ENCODE measurements at places on chromosomes 5 and 9.

GRCh38 chr9:94826644-94827410, 100.3 kb downstream of the AOPEP start:
- H3K36me3 ChIP-seq = no peaks in the 10 kb centered on the region

DNA sequence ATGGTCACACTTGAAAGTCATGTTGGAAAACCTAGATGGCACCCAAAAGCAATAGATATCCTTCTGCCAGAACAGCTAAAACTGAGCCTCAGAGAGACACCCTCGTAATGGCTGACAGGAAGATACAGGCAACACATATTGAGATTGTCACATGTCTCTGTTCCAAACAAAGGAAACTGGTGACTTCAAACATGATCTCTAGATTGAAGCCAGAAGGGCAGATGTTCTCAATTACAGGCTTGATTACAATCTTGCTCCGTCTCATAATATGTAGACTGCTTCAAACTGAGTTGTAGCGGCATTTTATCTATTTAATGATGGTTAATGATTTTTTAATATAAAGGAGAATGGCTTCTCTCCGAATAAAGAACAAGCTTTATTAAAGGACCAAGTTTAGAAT, 774.3 kb downstream of the KCTD16 start:
- H3K4me3 ChIP-seq = no peak overlapping the region
- no peaks in the 10 kb centered on the region for H3K27me3 ChIP-seq
- no peaks in the 10 kb centered on the region for H3K4me1 ChIP-seq
- no peak overlapping the region for H3K27ac ChIP-seq
- no peak for DNase-seq
- H3K36me3 ChIP-seq = no peaks in the 10 kb centered on the region

DNA sequence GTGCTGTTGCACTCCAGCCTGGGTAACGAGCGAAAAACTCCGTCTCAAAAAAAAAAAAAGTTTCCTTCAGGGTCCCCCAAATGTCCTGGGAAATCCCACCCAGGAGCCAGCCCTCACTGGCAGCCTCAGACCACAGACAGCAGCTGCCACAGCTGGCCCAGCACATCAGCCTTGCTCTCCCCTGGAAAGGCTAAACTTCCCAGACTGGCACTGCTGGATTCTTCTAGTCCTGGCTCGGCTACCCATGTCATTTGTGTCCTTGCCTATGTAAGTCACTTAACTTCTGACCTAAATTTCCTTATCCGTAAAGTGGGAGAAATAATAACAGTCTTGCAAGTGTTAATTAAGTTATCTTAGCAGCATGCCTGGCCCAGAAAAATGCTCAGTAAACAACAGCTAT, 8.6 kb upstream of the PRRC2B start:
- no peaks in the 10 kb centered on the region for H3K36me3 ChIP-seq
- no peaks in the 10 kb centered on the region for H3K4me1 ChIP-seq
- no peak for DNase-seq
- no peak overlapping the region for H3K4me3 ChIP-seq
- no peaks in the 10 kb centered on the region for H3K27me3 ChIP-seq
- no peak overlapping the region for H3K27ac ChIP-seq

GRCh38 chr5:93724791-93725190, 16.6 kb downstream of the POU5F2 start:
- no peak overlapping the region for H3K4me3 ChIP-seq
- H3K4me1 ChIP-seq = no peaks in the 10 kb centered on the region
- no peaks in the 10 kb centered on the region for H3K27me3 ChIP-seq
- H3K27ac ChIP-seq = no peak overlapping the region
- no peaks in the 10 kb centered on the region for H3K36me3 ChIP-seq

- no peak for DNase-seq
- H3K27ac ChIP-seq = no peak overlapping the region
- no peaks in the 10 kb centered on the region for H3K27me3 ChIP-seq
- no peaks in the 10 kb centered on the region for H3K36me3 ChIP-seq
Measured at GRCh38 chr9:112015149-112015548, 118.5 kb downstream of the UGCG start.

GRCh38 chr5:138807182-138807581, 54.0 kb downstream of the CTNNA1 start:
- H3K36me3 ChIP-seq = no peaks in the 10 kb centered on the region
- no peak overlapping the region for H3K4me3 ChIP-seq
- no peak for DNase-seq
- H3K27me3 ChIP-seq = no peaks in the 10 kb centered on the region
- no peaks in the 10 kb centered on the region for H3K4me1 ChIP-seq
- no peak overlapping the region for H3K27ac ChIP-seq

GRCh38 chr5:16507716-16508115, 42.1 kb upstream of the ZNF622 start:
- no peaks in the 10 kb centered on the region for H3K36me3 ChIP-seq
- no peak for DNase-seq
- no peaks in the 10 kb centered on the region for H3K27me3 ChIP-seq
- peaks cover 5% of the 10 kb centered on the region for H3K4me1 ChIP-seq
- no peak overlapping the region for H3K27ac ChIP-seq

DNA sequence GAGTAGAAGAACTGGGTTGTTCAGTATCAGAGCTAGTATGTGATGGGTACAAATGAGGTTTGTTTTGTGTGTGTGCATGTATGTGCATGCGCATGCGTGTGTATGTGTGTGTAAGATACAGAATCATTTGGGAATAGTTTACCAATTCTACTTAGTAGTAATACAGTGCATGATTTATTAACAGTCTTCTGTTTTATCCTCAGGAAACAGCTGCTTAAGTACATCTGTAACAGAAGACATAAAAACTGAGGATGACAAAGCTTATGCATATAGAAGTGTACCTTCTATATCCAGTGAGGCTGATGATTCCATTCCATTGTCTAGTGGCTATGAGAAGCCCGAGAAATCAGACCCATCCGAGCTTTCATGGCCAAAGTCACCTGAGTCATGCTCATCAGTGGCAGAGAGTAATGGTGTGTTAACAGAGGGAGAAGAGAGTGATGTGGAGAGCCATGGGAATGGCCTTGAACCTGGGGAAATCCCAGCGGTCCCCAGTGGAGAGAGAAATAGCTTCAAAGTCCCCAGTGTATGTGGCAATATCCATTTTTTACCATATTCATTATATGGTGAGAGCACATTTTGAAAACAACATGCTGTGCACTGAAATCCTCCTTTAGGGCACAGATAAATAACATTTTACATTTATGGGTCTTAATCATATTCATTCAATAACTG, 228.5 kb downstream of the KDM4C start:
- no peaks in the 10 kb centered on the region for H3K4me1 ChIP-seq
- H3K27me3 ChIP-seq = no peaks in the 10 kb centered on the region
- no peak for DNase-seq
- H3K36me3 ChIP-seq = peaks cover 20% of the 10 kb centered on the region
- H3K27ac ChIP-seq = no peak overlapping the region
- no peak overlapping the region for H3K4me3 ChIP-seq
